ENCODE measurements at places on chromosomes 1 and 21.

DNA sequence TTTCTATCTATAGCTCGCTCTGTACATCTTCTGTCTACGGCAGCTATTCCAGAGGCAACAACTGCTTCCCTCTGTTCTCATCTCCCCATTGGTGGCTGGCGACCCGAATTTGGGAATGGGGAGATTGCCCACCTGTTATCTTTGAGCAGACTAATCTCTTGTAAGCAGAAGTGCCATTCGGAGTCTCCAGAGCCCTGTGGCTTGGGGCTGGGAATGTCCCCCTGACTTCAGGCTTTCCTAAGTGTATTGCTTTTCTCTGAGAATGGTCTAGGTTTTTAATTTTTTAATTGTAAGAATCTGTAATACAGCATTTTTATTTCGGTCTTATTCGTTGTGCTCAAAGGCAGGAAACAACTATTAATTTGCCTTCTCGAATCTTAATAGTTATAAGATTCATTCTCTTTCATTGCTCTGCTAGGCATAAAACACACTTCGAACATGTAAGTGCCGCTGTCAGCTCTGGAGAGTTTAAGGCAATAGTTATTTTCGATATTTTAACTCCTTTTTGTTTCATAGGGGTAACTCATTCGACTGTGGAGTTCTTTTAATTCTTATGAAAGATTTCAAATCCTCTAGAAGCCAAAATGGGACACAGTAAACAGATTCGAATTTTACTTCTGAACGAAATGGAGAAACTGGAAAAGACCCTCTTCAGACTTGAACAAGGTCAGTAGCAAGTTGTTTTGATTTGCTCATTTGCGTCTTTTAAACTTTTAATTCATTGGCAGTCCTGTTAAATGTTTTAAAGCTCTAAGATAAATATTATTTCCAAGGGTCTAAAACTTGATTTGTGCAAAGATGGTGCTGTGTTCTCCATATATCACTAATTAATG is 514 bp downstream of the AGL start:
- DNase-seq = no peak

- DNase-seq = no peak
These were observed 11.8 kb downstream of the HIVEP3 start for GRCh38 chr1:41906943-41907342.

- no peak for DNase-seq
These were observed 7.1 kb downstream of the SPATA46 start for GRCh38 chr1:162369571-162369970.

- DNase-seq = no peak
These were observed 7.6 kb downstream of the KPNA6 start for GRCh38 chr1:32115496-32115895.

DNA sequence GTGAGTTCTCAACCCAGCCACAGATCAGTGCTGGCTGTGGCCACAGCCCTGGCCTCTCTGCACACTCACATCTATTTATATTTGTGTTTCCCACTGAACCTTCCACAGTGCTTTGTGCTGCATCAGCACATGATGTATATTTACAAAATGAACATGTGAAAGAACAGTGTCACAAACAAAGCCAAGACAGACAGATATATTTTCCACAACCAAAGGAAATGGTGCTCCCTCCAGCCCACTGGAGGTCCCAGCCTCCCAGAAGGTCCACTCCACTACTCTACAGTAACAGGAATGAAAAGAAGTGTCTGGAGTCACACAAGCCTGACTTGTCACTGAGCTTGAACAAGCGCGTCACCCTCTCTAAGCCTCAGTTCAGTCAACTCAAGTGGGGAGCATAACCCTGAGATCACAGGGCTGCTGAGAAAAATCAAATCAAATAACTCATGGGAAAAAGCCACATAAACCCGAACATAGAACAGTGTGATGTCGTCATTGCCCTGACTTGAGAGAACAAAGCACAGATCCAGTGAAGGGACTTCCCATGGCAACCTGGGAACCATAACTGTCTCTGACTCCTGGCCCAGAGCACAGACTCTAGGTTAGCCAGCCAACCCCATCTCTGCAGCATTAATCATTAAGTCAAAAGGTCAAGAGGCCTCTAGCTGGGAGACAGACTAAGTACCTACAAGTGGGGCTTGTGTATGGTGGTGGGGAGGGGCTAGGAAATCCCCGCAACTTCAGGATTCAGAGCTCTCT is 121.2 kb downstream of the TRABD2B start:
- DNase-seq = no peak

- DNase-seq = no peak
These were observed 19.9 kb downstream of the ELAPOR1 start for GRCh38 chr1:109133815-109134214.

DNA sequence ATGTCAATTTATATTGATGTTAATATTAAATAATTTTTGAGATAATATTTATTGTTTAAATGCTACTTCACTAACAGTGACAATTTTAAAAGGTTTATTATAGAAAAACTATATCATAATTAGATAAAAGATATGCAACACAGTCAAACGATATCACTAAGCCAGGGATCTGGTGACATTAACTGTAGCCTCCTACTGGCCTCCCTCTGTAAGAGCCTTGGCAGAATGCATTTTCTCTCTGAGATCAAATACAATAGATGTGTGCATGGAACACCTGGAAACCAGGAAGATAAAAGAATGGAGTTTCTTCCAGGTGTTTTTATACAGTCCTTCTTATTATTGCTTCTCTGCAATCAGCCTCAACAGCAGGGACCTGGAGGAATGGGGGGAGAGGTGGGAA is 1762.1 kb downstream of the BRINP3 start:
- DNase-seq = no peak

DNA sequence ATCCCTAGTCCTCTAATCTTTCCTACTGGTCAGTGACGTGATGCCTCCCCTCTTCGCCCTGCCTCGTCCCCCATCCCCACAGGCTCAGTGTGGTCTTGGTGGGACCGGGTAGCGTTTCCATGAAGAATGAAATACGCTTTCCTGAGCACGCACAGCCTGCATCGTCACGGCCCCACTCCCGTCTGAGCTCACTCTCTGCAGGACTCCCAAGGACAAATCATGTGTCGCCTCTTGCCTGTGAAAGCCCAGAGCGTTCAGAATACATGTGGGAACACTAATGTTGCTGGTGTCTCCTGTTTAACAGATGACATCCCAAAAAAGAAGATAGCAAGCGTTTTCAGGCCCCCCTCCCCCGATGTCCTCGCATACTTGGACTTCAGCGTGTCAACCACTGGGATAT is 49.2 kb downstream of the S100B start:
- DNase-seq = no peak

DNA sequence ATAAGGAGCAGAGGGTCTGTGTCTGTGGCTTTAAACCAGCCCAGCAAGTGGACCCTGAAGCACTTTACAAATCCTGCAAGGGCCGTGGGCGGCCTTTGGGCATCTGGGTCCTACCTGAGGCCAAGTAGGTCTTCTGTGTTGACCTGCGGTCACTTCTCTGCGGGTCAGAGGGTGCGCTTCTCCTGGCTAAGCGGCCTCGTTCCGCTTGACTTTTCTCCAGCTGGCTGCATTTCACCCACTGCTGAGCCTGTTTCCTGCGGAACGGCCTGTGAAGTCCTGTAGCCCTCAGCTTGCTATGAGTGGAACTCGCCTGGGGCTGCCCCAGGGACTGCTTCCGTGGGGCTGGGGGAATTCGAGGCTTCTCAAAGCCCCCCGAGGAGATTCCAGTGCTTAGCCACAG is 43.3 kb downstream of the SLC37A1 start:
- DNase-seq = no peak

GRCh38 chr1:119209596-119210295 is 69.3 kb upstream of the WARS2 start:
- DNase-seq = no peak

DNA sequence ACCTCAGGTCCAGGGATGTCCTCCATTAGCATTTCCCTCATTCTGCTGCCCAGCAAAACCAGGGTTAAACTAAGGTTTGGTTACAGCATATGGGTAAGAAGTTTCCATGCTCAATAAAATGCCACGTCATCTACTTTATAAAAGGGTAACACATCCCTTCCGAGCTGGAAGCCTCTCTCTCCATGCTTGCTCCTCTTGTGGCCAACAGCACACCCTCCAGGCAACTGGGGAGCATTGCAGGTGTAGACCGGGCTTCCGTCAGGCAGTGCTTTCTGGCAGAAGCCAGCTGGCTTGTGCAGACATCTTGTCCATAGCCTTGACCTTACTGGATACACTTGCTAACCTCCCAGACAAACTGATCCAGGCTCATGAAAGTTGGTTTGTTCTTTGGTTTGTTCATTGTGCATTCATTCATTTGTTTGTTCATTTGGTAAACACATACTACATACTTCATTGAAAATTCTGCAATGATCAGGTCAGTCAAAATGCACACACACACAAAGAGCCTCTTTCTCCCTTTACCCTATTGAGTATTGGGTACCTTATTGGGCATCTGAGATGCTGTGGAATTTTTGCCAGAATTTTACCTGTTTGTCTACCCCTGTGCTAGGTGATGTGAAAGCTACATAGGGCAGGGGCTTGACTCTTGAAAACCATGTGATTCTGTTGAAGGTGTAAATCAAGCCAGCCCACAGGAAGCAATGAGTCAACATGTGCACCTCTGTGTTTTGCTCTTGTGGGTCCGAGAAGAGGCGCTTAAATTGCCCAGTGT is 422.8 kb downstream of the CAMTA1 start:
- DNase-seq = no peak

DNA sequence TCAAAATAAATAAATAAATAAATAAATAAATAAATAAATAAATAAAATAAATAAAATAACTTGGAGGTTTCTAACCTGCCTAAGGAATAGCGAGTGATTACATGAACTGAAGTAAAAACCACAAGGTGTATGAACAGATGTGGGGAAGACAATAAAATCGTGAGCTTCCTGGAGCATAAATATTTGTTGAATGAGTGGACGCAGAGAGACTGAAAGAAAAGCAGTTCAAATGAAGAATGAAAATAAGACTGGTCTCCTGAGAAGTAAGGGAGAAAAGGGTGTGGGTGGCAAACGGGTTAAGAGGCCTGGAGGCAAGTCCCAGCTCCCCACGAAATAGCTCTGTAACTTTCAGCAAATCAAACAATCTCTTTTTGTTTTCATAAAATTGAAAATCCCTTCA is 33.6 kb downstream of the CHML start:
- DNase-seq = no peak

GRCh38 chr1:228021355-228022030 is 14.7 kb downstream of the WNT3A start:
- DNase-seq = no peak

DNA sequence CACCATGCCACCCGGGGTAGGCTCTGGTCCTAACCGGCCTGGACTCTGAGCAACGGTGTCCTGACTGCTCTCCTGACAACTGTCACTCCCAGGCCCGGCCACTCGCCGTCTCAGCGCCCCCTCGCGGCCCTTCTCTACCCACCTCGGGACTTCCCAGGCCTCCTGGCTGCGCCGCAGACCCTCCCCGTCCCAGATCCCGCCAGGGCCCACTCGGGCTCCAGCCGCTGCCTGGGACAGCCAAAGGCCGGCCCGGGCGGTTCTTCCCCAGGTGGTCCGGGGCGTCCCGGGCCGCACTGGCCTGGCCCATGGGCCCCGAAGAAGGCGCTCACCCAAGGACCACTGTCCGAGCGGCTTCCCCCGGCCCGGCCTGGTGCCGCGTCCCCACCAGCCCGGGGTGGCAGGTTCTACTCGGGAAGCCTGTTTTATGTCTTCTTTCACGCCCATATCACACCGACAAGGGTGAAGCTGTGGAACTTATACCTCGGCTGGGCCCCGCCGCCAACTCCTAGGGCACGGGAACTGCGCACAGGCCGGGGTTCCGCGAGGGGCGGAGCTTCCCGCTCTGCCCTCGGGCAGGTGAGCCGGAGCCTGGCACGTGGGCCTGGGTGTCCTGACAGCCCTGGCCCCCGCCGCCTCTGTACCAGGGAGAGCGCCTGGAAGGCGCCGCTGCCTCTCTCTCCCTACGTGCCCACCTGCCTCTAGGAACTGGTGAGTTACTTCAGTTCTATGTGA is 138.3 kb downstream of the TTLL7 start:
- peak; percentile 64 for DNase-seq

- no peak for DNase-seq
These were observed 37.7 kb upstream of the MAP10 start for GRCh38 chr1:232767305-232768074.

DNA sequence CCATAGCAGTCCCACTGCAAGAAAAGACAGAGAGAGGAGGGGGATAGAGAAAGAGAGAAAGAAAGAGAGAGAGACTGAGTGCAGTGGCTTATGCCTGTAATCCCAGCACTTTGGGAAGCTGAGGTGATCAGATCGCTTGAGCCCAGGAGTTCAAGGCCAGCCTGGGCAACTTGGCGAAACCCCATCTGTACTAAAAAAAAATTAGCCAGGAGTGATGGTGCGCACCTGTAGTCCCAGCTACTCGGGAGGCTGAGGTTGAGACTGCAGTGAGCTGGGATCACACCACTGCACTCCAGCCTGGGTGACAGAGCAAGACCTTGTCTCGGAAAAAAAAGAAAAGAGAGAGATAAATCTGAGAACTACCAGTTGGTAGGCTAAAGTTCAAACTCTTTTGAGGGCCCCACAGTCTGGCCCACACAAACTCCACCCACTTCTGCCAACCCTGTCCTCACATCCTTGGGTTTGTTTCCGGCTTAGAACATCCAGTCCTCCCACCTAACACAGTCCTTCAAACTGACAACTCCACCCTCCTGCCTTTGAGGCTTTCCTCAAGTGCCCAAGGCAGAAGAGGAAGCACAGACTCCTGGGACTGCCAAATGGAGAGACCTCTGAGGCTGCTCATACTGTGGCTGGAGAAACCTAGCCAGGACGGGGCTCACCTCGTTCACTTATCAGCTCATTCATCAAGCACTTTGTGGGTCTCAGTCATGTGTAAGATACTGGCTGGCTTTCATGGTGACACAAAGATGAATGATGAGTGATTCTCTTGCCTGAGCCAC is 20.1 kb downstream of the TFAP2E start:
- no peak for DNase-seq

DNA sequence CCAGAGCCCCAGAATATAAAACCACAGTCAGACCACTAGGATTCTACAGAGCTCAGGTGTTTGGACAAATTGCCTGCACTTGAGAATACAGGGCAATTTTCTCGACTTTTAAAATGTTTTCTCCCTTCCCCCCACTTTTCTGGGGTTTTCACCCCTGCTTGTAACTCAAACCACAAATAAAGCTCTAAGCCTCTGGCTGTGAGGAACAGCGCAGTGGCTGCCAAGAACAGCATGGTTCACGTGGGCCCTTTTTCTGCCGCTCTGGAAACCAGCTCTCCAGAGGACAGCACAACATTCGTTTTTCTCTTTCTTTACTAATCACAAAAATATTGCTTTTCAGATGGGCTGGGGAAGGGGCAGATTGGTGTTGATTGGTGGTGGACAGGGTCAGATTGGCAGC is 102.2 kb upstream of the JUN start:
- no peak for DNase-seq

Measured in nucleus accumbens (tissue), 56 donors.